ENCODE measurements at places on chromosomes 16 and 17.

GRCh38 chr16:88684569-88685155 is 1.6 kb downstream of the SNAI3 start:
- no peak for DNase-seq

DNA sequence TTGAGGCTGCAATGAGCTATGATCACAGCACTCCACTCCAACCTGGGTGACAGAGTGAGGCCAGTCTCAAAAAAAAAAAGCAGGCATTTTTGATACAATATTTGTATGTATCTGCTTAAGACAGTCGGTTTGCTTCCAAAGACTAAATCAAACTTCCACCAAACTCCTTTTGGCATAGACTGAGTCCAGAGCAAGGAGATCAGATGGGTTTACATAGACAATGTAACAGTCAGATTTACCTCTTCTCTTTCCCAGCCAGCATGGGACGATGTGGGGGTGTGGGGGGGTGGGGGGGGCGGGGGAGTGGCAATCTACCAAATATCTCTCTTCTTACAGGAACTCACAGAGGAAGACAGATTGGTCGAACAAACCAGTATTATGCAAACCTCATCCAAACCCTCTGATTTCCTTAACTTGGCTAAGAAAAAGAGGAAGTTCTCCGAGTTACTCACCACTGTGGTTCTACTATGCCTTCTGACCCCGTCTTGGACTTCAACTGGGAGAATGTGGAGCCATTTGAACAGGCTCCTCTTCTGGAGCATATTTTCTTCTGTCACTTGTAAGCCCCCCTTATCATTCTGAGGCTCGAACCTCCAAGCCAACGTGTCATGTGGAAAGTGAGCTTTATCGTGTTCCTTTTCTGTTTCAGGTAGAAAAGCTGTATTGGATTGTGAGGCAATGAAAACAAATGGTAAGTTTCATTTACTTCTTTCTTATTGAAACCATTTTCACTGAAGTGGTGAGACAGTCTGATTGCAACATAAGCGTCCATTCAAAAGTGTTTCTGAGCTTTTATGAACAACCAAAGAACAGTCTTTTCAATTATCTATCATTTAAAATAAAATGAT is at the start of gene MILR1:
Gene MILR1, plus strand, starts transcription at position 451 of the 848 bp plus-strand sequence. Its CDS starts 54 bp downstream, at position 505.
- DNase-seq = no peak

GRCh38 chr17:59330053-59330942 is 1.2 kb upstream of the YPEL2 start:
- DNase-seq = no peak

DNA sequence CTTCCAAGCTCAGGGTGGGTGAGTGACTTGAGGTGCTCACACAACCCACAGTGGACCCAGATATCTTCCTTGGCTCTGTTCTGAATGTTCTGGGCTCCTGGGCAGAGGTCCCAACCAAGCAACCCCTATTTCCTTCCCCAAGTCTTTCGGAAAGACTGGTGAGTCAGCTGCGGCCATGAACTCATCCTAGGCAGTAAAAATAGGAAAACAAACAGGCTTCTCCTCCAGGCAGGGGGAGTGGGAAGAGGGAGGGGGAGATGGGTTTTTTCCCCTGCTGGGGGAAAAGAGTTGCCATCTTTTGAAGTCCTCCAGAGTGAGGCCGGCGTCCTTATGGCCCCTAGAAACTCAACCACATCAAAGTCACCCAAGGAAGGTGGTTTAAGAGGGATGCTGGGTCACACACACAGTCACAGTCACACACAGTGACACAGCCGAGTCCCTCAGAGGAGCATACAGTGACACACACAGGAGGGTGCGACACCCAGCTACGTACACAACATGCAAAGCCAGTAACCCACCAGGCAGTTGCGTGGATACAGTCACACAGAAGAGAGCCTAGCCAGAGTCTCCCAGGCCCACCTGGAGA is 16.0 kb upstream of the DLX4 start:
- DNase-seq = no peak

DNA sequence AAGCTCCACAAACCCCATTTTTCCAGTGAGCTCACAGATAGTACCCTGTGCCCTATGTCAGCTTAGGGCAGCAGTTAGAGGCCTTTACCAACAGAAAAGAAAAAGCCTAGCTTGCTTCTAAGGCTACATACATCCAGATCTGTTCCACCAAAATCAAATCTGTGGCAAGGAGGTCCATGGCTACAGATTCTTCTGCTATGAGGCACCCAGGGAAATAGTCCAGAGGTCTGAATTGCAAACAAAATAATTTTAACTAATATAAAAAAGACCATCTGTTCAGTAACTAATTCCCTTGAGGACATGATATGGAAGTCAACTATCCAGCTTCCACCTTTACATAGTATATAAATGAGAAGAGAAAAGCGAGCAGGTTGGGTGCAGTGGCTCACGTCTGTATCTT is 129.3 kb downstream of the PARN start:
- DNase-seq = no peak

GRCh38 chr17:67818110-67819002 is 6.9 kb upstream of the BPTF start:
- no peak for DNase-seq

DNA sequence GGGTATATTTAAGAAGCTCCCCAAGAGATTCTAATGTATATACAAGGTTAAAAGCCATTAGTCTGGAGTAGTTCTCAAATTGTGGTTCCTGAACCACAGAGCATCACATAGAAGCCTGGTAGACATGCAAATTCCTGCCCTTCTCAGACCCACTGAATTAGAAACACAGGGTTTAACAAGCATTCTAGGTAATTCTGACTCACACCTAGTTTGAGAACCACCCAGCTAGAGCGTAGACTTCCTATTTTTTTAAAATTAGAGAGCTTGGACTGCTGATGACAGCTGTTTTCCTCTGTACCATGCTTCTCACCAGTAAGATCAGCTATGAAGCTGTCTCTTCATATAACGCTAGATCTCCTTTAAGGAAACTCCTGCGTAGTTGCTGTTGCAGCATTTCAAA is 50.6 kb downstream of the HS3ST3B1 start:
- no peak for DNase-seq

GRCh38 chr17:72764632-72765041 is 327.9 kb downstream of the SLC39A11 start:
- no peak for DNase-seq

GRCh38 chr17:68785565-68786486 is 169.4 kb downstream of the ABCA8 start:
- no peak for DNase-seq
